Ammon's horn (tissue), 1 donor: ENCODE measurements at places on chromosomes 16 and 17.
A peak's percentile ranks its signal among the peaks of the same experiment; 100 is the strongest.

- DNase-seq, result no peak
Measured at GRCh38 chr17:40319651-40320540, 10.9 kb downstream of the RARA start.

GRCh38 chr17:58345500-58345899 lies 6.5 kb downstream of the SUPT4H1 start:
- no peak for DNase-seq

- no peak for DNase-seq
Measured at GRCh38 chr17:51319186-51319585, 58.8 kb downstream of the UTP18 start.

- DNase-seq, result no peak
Measured at GRCh38 chr17:40516581-40517285, 15.3 kb upstream of the TNS4 start.

DNA sequence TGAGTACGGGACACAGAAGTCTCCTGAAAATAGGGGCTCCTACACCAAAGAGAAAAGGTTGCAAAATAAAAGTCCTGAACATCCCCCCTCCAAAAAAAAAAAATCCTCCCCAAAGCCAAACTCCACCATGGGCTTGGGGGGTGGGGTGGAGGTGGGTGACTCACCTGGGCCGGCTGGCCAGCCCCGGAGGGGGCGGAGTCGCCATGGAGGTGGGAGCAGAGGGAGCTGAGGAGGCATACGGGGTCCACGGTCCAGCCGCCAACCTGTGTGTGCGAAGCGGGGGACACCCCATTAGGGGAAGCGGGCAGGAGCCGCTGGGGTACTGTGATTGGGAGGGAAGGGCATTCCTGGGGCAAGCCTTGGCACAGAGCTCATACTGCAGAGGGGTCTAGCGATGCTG lies 31.0 kb downstream of the SRCIN1 start:
- DNase-seq, result no peak

DNA sequence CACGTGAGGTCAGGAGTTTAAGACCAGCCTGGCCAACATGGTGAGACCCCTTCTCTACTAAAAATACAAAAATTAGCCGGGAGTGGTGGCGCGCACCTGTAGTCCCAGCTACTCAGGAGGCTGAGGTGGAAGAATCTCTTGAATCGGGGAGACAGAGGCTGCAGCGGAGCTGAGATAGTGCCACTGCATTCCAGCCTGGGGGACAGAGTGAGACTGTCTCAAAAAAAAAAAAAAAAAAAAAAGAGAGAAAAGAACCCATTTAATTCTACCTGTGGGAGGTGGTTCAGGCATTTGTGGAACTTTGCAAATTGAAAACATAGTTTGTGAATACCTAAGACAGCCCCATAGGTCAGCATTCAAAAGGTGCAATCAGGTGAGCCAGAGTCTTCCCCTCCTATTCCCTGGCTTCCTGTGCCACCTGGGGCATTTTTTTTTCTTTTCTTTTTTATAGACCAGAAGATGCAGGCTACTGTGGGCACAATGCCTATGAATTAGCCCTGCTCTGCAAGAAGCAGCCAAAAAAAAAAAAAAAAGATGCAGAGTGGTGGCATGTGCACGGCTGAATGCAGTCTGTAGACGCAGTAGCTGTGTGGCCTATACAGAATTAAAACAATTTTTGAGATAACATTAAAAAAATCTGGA lies 9.1 kb upstream of the SOCS3 start:
- no peak for DNase-seq

GRCh38 chr17:14101976-14102375 lies 32.7 kb downstream of the COX10 start:
- no peak for DNase-seq

- no peak for DNase-seq
Measured at GRCh38 chr17:73742948-73743381, 98.7 kb upstream of the SDK2 start.

GRCh38 chr16:85570735-85571562 lies 42.2 kb upstream of the GSE1 start:
- no peak for DNase-seq

GRCh38 chr16:71540-72401 lies 660 bp downstream of the RHBDF1 start:
- DNase-seq, result no peak

DNA sequence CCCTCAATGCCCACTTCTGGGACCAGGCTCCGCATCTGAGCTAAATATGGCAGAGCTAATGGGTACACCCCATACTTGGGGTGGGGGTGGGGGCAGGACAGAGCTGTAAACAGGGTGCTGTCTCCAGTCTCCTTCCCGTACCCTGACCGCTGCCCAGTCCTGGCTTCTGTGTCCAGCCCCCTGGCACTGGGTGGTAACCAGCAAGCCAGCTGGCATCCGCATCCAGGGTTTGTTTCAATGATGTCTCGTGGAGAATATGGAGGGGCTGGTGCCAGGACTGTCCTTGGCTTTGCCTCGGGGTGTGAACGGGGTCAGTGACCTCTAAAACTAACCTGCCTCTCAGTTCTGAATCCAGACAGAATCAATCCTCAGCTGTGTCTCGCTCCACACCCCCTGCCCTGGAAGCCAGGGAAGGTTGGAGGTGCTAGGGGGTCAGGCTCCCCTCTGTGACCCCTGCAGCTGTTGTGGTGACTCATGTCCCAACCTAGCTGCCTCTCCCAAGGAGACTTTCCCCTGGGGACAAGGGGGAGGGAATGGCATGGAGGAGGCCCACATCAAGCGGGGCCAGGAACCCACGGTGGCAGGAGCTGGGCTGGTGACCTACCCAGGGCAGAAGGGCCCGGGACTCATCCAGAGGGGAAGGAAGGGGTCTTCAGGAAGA lies 1.5 kb upstream of the PNMT start:
- peak; percentile 70 for DNase-seq

DNA sequence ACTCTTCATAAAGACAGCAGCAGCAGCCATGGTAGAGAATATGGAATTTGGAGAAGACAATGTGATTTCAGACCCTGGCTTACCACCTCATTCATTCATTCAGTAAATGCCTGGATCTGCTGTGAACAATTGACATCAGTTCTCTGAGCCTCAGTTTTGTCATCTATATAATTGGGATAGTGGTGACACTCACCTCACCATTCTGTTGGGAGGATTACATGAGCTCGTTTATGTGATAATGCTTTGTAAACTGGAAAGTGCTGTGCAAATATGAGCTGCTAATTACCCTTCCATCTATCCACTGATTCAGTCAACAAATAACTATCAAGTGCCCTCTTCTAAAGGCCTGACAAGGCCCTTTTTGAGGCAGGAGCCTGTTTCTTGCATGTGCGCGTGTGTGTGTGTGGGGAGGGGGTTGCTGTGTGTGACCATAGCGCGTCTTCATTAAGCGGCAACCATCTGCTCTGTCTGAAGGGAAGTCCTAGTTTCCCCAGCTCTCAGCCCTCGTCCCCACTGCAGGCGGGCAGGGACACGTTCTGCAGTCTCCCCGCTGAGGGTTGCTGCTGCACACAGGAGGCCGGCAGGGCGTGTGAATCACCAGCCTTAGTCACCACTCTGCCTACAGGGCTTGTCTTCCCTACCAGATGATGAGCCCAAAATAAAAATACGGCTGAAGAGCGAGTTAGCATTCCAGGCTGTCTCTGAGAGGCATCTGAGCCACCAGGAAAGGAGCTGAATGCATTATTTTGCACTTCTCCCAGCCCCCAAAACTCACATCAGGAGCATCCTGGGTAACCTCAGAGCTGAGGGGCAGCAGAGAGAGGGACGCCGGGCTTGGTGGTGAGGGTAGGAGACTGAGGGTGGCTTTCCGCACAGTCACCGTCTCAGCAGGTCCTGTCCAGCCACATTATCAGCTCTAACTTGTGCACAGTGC lies 19.9 kb downstream of the ARL4D start:
- peak; percentile 73 for DNase-seq

GRCh38 chr17:78900816-78901215 lies 2.2 kb downstream of the CEP295NL start:
- no peak for DNase-seq

DNA sequence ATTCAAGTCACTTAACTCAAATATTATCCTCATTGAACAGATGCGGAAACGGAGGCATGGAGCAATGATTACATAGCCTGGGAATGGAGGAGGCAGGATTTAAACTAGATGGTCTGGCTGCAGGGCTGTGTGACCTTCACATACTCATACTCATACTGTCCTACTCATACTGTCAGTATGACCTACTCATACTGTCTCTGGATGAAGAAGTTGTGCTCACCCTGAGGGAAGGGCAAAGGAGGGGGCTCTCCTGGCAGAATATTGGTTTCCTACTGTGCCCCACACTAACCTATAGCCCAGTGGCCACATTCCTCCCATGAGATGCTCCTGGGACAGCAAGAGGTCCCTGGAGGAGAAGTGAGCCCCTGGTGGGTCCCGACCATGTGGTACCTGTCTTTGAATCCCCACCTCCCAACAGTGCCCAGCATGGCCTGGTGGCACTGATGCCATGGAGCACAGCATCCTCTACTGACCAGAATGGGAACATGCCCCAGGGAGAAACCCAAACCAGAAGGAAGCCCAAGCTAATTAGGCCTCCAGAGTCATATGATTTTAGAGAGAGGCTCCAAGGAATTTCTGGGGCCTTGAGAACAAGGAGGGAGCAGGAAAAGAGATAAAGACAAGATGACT lies 197.3 kb upstream of the SDK2 start:
- DNase-seq, result peak; percentile 19

DNA sequence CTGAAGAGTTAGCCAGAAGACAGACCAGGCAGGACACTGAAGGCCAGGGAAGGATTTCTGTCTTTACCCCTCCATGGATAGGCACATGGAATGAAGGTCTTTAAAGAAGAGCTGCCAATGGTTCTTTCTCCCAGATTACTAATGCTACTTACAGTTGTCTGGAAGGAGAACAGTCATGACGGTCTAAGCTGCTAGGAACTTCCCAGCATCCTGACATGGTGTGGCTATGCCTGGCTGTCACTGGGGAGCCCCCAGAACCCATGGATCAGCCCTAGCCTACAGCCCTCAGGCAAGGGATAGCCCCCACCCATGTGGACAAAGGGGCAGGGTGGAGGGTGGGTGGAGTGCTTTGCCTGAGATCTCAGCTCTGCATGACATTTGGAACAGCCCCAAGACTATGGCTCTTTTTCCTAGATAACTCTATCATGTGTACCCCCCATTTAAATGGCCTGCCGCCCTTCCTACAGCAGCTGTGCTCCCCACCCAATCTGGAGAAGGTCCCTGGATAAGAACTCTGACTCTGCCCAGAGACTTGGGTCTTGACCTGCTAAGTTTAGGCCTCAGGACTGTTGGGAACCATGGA lies 9.2 kb upstream of the KAT7 start:
- no peak for DNase-seq

DNA sequence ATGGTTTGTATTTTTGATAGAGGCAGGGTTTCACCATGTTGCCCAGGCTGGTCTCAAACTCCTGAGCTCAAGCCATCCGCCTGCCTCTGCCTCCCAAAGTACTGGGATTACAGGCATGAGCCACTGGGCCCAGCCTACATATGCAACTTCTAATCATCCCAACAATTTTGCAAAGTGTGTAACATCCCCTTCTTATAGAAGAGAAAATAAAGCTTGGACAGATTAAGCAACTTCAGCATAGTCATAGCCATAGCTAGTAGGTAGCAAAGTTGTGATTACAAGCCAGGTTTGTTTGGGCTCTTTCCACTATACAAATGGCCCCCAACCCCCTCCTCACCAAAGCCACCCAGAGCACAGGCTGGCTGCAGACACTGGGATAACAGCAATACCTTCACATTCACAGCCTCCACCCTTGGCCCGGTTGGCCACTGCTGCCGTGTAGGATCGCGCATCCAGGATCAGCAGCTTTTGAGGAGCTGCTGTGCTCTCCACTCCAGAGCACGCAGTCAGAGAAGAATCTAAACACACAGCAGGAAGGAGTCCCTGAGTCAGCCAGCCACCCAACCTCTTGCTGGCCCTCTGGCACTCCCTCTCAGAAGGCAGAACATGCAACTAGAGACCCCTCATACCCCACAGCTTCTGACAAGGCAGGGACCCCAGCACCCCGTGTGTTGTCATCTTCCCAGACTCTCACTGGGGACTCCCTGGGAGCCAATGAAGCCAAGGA lies 7.9 kb downstream of the MTMR4 start:
- no peak for DNase-seq

GRCh38 chr17:32302860-32303649 lies 37.4 kb downstream of the RHBDL3 start:
- DNase-seq, result no peak

GRCh38 chr17:16988749-16989229 lies 16.9 kb upstream of the TNFRSF13B start:
- peak; percentile 58 for DNase-seq

GRCh38 chr17:67532326-67532871 lies 155.3 kb downstream of the PITPNC1 start:
- DNase-seq, result peak; percentile 40

GRCh38 chr17:34895383-34895782 lies 65.9 kb downstream of the CCT6B start:
- no peak for DNase-seq

GRCh38 chr17:61482467-61482866 lies 30.2 kb downstream of the TBX4 start:
- no peak for DNase-seq

DNA sequence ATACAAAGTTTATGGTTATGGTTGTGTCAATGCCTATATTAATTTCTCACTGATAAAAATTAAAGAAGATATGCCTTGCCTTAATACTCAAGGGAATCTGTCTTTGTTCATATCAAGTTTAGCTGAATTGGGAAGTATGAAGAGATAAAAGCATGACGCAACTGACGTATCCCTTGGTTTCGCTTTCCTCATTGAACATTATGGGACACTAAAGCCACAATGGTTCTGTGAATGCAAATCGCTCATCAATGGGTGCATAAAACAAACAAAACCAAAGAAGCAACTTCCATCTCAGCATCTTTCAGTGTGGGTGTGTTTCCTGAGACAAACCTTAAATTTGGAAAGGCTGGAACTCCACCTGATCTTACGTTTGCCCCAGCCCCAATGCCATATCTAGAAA lies 108.2 kb downstream of the NPIPB5 start:
- no peak for DNase-seq

- DNase-seq, result no peak
Measured at GRCh38 chr17:2365132-2365531, 27.8 kb downstream of the SGSM2 start.

DNA sequence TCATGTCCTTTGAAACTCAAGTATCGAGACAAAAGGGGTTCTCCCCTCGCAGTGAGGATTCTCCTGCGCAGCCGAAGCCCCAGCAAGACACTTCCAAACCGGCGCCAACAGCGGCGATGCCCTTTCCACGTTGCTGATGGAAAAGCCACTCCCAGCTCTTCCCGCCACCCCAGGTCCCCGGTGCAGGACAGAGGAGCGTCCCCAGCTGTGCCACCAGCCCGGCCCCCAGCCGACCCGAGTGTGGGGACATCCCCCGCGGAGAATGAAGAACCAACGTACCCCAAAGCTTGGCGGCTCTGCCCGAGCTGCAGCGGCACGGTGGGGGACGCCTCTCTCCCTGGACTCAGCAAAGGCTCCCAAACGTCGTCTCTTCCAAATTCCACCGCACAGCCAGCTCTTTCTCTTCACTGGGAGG lies 573 bp downstream of the CHST6 start:
- peak; percentile 32 for DNase-seq

DNA sequence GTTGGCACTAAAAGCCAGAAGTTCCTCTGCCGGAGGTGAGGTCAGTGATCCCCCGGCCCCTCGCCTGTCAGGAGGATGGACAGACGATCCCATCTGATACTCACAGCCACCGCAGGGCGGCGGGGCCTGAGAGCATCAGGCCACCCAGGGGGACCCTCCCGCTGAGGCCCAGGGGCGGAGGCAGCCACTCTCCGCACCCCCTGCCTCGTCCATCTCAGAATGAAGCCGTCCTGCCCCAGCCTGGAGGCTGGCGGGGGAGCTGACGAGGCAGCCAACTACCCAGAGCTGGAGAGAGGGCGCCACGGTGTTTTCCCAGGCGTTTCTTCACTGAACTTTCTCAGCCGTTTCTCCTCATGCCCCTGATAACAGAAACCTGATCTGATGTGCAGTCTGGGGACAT lies 22.6 kb downstream of the TPSD1 start:
- no peak for DNase-seq

GRCh38 chr16:3017794-3018506 lies at the start of gene CLDN6:
TSS of gene CLDN6 (minus strand) at chr16:3018183. CDS start at chr16:3016021, 2,162 bp downstream.
- no peak for DNase-seq
